T-helper 17 cell (primary cell): ENCODE measurements at places on chromosomes 5 and 9.

- DNase-seq = no peak
Observed at GRCh38 chr5:110872963-110873362, 134.2 kb downstream of the SLC25A46 start.

GRCh38 chr9:112234779-112235178, 59.7 kb upstream of the SUSD1 start:
- DNase-seq = no peak

DNA sequence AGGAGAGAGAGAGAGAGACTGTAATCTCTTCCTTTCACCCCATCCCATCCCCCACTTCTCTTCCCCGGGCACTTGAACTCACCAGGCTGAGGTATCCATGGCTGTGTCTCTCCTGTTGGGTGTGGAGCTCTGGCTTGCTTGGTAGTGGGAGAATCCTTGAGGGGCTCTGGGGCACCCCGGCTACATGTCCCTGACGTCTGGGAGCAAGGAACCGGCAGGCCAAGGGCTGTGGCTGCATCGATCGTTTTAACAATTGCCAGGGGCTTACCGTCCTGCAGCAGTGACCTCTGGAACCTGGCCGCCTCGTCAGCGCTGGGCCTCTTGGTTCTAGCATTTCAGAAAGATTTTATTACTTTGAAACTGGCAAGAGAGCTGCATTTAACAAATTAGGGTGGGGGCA, 30.0 kb downstream of the FGF18 start:
- DNase-seq = no peak

DNA sequence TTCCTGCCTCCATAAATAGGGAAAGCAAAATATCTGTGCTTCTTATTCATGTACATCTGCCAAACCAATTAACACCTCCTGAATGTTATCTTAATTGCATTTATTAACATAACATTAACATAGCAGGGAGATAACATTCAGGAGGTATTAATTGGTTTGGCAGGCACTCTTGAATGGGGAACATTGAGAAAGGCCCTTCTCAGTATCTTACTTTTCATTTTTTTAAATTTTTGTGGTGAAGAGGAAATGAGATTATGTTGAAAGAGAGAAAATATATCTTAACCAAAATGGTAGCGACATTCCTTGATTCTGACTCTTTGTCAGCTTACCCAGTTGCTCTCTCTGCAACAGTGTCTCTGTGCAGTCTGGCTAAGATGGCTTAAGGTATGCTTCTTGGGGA, 100.4 kb upstream of the TLE1 start:
- no peak for DNase-seq

- DNase-seq = no peak
Observed at GRCh38 chr5:168324859-168325630, 33.6 kb downstream of the WWC1 start.

DNA sequence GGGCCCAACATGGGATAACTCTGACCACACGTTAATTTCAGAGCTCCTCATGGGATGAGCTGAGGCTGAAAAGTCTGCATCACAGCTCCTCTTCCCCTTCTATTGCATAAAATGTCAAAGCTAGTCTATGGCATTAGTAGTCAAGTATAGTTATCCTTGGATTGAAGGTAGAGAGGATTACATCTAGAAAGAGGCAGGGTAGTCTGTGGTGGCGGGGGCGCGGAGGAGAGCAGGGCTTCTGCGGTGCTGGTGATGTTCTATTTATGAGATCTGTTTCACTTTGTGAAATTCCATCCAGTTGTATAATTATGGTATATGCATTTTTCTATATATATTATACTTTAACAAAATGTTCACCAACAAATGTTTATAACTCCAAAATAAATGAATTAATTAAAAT, 329.5 kb upstream of the GRAMD2B start:
- DNase-seq = no peak

DNA sequence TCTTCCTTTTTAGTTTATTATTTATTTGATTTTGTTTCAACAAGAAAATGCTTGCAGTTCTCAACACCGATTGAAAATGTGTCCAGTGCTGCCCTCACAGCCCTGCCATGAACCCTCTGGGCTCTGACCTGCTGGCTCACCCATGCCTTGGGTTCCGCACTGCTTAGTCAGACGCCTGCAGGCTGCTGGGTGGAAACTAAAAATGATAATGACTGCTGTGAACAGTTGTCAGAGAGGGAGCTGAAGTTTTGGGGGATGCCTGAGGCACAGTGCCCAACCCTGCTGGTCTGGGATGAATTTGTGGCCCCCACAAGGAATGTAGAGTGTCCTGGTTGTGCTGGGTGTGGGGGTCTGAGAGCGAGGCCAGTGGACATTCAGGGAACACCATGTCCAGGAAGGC, 22.2 kb upstream of the CFAP157 start:
- DNase-seq = no peak

GRCh38 chr9:91407580-91408318, 15.9 kb downstream of the NFIL3 start:
- DNase-seq = no peak

DNA sequence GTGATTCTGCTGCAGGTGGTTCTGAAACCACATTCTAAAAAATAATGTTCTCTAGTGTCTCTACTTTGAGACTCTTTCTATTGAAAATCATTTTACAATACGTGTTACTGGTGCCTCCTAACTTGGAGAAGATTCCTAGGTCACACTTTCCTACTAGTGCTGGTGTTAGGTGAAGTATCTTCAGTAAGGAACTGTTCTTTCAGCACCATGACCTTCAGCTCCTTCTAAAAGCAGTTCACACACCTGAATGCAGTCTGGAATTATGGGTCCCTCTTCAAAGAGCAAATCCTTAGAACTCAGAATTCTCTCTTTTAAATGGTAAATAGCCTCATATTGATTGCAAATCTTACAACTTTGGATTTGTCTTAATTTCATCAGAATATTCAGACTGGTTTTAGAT, 10.6 kb upstream of the DPYSL3 start:
- DNase-seq = no peak

DNA sequence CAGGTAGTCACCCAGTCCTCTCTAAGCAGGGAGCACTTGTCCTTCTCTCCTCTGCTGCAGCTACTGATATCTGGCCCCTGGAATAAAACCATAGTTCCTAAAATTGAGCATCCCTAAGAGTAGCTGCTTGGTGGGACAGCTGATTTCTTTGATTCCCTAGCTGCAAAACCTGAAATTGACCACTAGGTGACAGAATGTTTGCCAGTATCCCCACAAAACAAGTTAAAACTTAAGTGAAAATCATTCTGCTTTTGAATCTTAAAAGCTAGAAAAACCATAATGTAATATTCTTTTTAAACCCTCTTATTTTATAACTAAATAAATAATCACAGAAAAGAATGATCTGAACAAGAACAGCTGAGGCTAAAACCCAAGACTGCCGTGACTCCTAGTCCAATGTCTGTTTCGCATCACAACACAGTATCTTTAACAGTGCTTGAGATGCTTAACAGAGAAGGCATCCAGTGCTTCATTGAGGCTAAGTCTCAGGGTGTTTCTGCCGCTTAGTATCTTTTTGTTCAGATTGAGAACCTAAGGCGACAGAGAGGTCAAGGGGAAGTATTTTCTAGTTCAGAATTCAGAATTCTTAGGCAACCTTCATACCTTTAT, 24.4 kb upstream of the TAL2 start:
- DNase-seq = no peak

- no peak for DNase-seq
Observed at GRCh38 chr5:62680121-62680520, 101.5 kb downstream of the LRRC70 start.
